ENCODE measurements at places on chromosomes 5 and 9.
A peak's percentile ranks its signal among the peaks of the same experiment; 100 is the strongest.

- no peak for DNase-seq
These were observed 2.9 kb upstream of the CNTRL start for GRCh38 chr9:121071756-121072421.

DNA sequence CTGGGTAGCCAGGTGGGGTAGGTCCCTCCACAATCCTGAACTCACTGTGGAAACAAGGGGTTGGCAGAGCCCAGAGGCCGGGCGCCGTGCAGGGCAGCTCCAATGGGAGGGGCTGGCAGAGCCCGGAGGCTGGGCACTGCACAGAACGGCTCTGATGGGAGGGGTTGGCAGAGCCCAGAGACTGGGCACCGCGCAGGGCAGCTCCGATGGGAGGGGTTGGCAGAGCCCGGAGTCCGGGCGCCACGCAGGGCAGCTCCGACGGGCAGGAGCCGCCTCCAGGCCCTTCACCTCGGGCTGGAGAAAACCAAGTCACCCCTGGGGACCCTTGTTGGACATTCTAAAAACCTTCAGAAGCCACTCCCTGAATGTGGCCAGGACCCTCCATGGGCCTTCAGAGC lies 9.3 kb downstream of the NACC2 start:
- no peak for DNase-seq

DNA sequence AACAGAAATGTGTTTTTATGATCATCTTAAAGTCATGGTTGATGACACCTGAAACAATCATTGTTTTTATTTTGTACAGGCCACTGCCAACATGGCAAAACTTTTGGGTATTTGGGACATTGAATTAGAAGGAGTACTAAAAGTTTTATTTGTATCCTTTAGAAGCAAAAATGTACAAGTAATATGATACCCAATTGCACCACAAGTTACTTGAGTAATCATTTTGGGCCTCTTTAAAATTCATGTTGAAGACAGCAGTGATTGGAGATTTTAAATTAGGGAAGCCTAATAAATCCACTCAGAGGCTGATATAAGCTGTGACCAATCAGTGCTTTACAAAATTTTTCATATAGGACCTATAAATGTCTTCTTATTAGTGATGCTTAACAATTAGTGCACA lies 212.9 kb downstream of the MARCHF11 start:
- no peak for DNase-seq

GRCh38 chr9:35258660-35259474 lies 97.1 kb downstream of the UNC13B start:
- DNase-seq: peak; percentile 87

- DNase-seq: peak; percentile 80
These were observed 1.2 kb upstream of the NPR3 start for GRCh38 chr5:32709750-32710549.

All from hepatocyte (in vitro differentiated cells).